ENCODE measurements at places on chromosomes 4 and X. TPM values are rescaled to one million over a fixed set of nuclear protein-coding genes. Genes with fewer than 3 reads are reported as not detected.

Gene PRDM8
- not detected for total RNA-seq

Gene L1CAM
- total RNA-seq, result not detected

- no peak for DNase-seq
These were observed 38.8 kb downstream of the MTM1 start for GRCh38 chrX:150607201-150607600.

DNA sequence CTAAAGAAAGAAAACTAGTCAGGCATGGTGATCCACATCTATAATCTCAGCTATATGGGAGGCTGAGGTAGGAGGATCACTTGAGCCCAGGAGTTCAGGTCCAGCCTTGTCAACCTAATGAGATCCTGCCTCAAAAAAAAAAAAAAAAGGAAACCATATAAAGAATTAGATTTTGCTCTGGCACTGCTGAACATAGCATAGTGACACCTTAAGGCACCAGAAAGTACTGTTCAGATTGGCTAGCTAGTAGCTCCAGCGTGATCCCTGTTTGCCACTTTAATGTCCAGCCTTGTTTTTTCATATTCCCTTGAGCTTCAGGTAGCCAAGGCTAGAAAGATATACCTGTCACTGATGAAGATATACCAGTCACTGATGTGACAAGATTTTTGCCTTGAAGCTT lies 34.1 kb downstream of the EXOC1 start:
- peak; percentile 8 for DNase-seq

DNA sequence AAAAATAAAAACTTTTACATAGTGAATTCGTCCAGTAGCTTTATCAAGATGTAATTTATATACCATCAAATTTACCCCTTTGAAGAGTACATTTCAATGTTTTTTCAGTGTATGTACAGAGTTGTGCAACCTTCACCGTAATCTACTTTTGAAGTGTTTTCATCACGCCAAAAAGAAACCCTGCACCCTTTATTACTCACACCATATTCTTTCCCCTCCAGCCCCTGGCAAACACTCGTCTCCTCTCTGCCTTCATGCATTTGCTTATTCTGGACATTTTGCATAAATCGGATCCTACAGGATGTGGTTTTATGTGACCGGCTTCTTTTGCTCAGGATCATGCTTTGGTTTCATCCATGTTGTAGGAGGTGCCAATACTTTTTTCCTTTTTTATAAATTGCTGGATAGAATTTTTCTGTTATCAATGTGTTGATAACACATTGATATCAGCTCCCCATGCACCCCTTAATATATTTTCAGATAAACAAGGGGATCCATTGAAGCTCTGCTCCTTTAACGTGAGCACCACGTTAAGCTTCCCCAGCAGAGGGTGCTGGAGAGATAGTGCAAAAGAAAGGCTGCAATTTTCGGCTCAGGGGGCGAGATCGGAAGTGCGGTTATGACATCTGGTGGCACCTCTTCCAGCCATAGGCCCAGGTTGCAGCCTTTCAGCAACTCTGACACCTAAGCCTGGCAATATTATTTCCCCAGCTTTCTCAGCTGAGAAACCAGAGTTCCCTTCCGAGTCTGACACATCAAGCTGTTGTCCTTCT lies 100.1 kb upstream of the VCX3B start:
- DNase-seq, result peak; percentile 5

DNA sequence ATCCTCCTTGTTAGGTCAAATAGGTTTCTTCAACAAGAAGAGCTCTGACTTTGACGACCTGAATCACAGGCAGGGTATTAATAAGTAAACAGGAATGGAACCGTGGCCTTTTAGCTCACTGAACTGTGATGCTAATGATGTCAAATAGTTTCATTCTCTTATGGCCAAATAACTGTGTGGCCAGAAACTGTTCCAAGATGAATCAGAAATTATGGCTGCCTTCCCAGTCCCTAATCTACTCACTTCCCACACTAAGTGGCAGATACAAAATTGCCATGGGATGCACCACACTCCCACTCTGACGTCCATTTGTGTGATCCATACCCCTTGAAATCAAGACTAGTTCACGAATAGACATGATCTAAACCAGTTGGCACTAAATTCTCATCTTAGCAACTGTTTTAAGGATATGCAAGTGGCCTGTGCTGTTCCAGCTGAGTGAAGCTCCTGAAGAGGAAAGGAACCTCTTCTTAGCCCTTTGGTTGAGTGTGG lies 455.4 kb downstream of the IL15 start:
- DNase-seq, result no peak

DNA sequence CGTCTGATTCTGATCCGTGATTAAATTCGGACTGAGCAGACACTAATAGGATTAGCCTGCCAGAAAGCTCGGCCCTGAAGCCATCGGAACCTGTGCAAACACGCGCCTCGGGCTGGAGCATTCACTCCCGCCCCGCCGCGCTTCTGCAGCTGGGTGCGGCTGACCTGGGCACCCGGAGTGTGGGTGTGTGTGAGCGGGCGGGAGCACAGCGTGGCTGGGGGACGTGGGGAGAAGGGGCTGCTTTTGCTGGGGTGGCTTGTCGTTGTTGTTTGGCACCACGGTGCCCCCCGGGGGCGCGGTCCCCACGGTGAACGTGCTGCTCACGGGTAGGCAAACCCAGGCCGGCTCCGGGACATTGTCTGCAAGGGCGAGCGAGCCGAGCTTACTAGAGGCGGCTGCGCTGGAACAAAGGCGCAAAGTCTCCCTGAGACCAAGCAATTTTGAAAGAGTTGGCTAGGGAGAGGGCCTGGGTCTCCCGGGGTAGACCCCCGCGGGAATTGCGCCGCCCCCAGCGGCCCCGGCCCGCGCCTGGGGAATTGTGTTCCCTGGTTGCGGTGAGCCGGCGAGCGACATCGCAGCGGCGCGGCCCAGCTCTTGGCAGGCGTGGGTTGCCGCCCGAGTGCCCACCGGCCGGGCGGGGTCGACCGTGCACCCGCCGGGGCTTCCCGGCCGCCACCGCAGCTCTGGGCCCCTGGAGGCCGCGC lies 1.4 kb downstream of the MAMLD1 start:
- no peak for DNase-seq

DNA sequence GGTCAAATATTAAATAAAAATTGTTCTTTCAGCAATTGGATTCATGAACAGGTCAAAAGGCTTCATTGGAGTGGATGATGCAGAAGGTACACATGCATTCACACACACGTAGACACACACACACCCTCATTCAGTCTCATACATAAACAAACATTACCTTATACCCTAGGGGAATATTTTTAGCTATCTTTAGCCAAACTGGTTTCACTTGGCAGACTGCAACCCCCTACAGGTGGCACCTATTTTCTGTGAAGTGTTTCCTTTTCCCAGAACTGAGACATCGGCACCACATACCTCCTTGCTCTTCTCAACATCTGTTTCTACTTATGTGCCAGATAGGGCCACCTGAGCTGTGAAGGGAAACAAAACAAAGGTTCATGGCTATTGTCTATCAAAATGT lies 18.5 kb upstream of the KDR start:
- DNase-seq, result no peak

DNA sequence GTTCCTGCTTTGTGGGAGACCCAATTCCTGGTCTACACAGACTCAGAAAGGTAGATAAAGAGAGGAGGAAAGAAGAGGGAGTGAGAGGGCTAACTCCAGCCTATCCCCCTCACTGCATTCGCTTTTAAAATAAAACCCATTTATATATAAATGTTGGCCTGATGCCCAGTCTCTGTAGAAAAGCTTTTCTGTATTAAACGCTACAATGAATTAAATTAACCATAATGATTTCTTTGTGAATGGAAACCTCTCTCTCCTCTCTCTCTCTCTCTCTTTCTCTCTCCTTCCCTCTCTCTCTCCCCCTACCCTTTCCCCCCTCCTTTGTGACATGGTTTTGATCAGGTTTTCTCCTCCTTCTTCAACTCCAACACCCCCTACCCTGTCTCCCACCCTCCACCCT lies 34.8 kb downstream of the PJA1 start:
- DNase-seq, result no peak

DNA sequence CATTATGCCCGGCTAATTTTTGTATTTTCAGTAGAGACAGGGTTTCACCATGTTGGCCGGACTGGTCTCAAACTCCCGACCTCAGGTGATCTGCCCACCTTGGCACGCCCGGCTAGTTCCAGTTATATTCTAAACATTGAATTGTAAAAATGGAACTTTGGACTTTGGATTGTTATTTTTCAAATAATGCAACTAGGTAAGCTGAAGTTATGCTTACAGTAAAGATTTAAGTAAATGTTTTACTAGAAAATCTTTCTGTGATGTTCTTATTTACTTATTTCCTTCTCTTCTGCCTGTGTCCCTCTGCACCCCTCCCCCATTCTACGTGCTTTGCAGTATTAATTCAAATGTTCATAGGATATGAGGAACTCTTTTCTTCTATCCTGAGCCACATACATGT lies 26.1 kb downstream of the GK start:
- no peak for DNase-seq

DNA sequence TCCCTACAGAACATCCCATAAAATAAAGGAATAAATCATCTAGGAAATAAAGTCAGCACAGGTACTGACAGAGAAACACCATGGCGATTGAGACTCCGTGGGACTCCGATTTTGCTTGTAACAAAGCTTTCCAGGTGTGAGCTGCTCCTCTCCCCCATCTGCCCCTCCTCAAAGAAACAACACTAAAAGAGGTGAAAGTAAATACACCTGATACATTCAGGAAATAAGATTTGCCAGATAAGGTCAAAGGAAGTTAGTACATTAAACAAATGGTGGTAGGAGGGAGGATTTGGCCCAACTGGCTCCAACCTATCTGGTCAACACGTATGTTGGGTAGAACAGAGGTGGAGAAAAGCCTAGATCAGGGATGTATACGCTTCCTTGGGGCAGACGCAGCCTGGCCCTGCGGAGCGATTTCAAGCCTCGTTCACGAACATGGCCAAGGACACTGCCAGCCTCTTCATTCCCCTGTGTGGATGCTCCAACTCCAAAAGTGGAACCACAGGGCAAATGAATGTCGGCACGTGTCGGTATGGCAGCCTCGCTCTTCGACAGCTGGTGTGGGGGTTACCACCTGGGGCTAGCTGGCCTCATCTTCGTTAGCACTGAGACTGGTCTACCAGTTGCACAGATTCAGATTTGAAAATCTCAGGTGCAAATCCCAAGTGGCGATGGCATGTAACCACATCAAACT lies 162.5 kb downstream of the AFAP1 start:
- no peak for DNase-seq

DNA sequence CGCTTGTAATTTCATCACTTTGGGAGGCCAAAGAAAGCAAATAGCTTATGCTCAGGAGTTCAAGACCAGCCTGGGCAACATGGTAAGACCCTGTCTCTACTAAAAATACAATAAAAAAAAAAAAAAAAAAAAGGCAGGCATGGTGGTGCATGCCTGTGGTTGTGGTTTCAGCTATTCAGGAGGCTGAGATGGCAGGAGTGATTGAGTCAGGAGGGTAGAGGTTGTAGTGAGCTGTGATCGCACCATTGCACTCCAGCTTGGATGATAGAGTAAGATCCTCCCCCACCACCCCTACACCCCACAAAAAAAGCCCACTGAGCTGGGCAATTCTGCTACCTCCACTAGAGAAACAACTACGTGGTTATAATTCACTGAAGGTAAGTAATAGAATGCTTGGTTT lies 118.8 kb upstream of the PCDH18 start:
- DNase-seq, result no peak

All from OCI-LY7 (cell line).